ENCODE measurements at places on chromosomes 12 and 14.

DNA sequence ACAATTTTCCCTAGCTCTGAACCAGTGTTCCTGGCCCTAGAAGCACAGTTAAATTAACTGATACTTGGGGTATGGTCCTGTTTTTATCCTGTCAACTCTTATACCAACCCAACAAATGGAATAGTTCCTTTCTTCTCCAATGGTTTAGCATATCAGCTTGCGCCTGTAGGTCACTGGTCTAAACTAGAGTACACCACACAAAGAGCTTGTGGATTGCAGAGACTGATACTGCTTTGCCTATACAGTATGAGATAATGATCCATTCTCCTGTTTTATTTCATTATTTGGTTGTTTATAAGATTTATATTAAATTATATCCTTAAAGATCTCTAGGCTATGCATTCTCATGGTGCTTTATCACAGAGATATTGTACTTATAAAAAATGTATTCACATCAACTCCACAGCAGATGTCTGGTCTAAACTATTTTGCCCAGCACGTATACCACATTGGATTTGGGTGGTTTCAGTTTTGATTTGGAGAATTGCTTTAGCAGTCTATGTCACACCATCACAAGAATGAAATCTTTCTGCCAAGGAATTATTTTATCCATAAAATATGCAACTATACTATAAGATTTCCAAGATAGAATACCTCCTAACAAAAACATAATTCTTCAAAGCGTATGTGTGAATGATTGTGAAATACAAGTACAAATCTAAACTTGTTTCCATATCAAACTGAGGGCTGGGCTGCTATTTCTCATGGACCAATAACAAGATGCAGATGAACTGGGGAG lies 142.1 kb downstream of the SLC16A7 start:
- DNase-seq, result no peak

GRCh38 chr14:29857551-29857950 lies 70.1 kb downstream of the PRKD1 start:
- no peak for DNase-seq

DNA sequence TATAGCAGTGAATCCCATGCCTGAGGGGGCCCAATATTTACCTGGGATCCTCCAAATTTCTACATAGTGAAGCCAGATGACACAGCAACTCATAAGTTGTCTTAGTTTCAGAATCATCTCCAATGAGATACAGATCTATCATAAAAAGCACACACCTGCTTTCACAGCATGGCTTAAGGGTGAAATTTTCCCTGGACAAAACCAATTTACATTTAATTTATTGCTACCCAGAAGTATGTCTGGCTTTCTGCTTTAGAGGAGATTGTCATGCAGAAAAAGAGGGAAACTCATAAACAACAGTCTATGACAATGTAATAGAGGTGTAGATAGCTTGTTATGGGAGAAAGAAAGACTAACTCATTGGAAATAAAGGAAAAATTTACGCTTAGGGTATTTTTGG lies 113.0 kb downstream of the MGAT4C start:
- no peak for DNase-seq

GRCh38 chr12:23880988-23881387 lies 68.5 kb downstream of the SOX5 start:
- no peak for DNase-seq

DNA sequence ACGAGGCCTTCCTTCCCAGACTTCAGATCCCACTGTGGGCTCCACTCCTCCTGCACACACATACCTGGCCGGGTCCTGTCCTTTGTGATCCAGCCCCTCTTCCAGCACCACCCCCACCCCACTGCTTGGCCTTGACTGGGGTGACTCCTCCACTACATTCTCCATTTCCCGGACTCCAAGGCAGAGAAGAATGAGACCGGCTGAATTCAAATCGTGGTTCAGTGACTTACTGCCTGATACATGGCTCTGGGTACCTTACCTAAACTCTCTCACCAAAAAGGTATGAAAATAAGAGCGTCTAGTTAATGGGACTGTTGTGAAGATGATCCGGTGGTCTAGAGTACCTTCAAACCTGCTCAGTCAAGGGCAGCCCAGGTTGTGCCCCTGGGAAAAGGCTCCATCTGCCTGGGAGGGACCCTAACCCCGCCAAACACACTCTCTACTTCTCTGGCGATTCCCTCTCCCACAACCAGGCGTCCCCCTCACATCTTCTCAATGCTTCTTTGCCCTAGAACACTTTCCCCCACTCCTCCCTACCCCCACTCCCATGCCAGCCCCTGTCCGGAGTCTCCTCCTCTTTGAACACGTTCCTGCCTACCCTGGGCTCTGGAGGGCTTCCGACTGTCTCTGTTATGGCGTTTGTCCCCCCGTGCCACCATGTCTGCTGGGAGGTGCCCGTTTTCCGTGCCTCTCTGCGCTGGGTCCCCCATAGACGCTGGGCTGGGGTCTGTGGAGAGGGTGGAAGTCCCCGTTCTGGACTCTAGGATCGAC lies 1.5 kb upstream of the ZBTB42 start:
- no peak for DNase-seq

GRCh38 chr12:92593734-92594402 lies 108.9 kb upstream of the PLEKHG7 start:
- DNase-seq, result peak; percentile 86

- no peak for DNase-seq
Measured at GRCh38 chr14:92093320-92093719, 13.1 kb downstream of the ATXN3 start.

DNA sequence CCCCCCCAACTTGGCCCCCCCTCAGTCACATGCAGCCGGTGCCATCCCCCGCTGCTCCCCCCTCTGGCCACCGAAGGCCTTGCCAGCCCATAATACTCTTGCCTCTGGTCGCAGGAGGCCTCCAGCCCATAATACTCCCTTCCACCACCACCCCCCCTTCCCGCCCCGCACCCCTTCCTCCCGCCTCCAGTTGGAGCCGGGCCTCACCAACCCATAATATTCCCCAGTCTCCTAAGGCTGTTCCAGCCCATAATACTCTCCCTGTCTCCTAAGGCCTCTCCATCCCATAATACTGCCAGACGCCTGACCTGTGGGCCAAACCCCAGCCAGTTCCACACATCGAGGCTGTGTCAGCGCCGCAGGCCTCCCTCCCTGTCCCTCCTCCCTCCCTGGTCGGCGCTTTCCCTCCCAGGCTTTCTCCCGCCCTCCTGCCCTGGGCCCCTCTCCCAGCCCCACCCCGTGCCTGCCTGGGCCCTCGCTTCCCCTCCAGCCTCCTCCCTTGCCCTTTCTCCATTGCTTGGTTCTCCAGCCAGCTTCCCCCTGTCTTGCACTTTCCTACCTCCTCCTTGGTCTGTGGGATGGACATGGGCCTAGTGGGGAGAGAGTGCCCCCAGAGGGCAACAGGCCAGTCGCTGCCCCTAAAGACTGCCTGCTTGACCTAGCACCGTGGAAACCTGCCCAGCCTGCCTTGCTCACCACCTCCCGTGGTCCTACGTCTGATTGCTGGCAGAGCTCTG lies 6.8 kb upstream of the CHD4 start:
- peak; percentile 76 for DNase-seq

- no peak for DNase-seq
Measured at GRCh38 chr14:94827711-94828447, 58.0 kb upstream of the GSC start.

GRCh38 chr14:58746261-58746660 lies 108.5 kb downstream of the DACT1 start:
- DNase-seq, result no peak

DNA sequence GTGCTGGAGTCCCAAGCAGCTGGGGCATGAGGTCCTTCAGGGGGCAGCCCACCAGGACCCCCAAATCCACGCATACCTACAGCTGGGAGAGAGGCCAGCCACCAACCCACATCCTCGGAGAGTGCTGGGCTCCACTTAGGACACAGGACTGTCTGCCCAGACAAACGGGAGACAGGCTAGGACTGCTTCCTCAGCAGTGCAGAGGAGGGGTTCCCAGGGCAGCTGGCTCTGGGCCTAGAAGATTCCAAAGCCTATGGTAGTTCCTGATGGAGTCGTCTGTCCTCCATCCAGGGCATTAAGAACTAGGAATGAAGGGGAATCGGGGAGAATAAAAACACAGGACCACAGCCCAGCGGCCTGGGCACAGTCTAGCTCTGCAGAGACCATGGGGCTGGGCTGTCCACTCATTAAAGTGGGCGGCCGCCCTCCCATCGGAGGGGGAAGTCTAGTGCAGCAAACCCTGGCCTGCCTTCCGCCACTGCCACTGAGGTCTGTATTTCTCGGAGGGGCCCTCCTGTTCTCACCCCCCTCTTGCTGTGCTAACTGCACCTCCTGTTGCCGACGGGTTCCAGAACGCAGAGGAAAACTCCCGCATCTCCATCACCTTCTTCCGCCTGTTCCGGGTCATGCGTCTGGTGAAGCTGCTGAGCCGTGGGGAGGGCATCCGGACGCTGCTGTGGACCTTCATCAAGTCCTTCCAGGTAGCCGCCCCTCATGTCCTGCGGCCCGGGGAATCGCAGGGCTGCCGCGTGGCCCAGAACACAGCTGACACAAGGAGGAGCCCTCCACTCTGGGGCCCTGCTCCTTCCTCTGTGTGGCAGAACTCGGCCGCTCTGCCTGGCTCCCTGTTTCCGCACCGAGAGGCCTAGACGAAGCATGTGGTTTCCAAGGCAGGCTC lies 143.5 kb upstream of the FKBP4 start:
- DNase-seq, result no peak

DNA sequence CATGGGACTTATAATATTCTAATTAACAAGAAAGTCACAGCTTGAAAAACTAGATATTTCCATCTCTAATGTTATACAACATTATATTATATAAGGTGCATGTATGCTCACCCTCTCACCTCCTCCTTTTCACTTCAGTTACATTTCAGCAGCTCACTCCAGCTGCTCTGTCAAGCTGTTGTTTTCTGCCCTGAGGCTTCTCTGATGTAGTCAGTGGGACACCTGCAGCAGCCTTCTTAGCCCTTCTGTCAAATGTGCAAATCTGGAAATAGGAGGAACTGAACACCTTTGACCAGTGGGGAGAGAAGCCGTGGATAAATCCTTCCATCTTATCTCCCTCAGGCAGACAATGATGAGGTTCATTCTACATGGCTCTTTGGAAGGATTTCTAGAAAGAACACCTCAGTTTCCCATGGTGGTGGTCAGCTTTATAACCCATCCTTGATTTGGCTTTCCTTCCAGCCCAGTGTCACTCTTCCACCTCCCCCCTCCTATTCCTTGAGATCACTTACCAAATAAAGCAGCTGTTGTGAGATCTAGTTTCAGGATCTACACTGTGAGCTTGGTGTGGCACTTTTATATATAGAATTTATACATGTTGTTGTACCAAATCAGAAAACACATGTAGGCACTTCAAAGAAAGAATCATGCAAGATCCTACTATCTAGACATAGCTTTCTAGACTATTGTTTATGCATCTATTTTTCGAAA lies 79.6 kb upstream of the STK38L start:
- no peak for DNase-seq

DNA sequence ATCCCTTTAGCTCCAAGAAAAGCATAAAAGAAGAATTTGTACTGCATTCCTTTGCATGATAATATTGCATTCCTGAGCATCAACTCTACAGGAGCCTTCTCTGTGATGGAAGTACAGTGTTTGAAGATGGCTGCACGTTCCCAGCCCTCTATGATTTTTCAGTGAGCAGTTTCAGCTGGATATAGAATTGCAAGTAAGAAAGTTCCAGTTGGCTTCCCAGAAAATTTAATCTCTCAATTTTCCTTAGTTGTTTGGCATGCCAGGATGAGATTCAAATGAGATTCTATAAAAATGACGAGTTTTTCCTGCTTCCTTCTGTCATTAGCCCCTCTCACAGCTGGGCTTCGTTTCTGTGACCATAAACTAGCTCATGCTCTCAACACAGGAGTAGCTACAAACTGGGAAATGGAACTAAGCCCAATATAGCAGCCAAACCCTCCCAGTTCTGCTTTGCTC lies 109.9 kb downstream of the TTC8 start:
- DNase-seq, result no peak

DNA sequence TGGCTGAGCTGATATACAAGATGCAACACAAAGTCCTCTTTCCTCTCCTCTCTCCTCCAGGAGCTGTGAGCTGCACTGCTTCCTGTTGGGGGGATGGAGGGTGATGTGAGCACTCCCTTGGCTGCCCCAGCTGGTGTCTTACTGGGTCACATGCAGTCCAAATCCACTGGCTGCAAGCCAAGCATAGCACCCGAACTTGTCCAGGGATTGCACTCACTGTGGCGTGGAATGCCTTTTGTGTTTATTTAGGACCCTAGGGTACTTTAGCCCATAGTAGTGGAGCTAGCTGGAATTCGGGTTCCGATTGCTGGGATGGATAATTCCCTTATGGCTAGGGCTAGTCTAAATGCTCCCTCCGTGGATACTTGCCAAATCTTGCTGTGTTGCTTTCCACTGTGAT lies 424.9 kb upstream of the SYT1 start:
- DNase-seq, result no peak

DNA sequence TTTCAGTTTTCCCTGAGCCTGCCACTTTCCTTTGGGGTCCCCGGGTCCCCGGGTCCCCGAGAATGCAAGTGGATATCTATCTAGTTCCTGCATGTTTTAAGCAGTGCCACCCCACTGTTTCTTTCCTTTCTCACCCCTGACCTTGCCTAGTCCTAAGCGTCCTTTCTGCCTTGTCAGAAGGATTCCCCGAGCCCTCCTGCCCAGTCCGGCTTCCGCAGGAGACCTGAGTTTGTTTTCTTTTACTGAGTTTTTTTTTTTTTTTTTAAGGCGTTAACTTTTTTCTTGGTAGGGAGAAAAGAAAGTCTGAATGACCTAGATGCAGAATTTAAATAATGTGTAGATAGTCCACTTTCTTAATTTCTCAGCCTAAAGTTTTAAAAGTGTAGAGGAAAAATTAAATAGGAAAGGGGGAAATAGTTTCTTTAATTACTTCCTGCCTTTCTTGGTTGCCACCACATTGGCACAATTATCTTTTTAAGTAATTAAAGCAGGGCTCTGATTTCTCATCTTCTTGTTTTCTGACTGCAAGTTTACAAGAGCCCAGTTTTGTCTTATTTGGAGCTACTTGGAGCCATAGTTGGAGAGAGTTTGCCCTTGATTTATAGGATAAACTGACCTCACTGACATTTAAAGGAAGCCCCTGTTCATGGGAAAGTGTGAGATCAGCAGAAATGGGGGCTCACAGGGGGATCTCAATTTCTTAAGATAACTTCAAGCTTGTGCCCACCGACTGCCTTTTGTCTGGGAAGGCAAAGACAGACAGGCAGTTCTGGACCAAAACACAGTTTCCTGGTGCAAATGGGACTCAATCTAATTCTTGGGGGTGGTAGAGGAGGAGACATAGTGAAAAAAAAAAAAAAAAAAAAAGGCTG lies 2.9 kb downstream of the PAX9 start:
- no peak for DNase-seq

GRCh38 chr12:11765817-11766794 lies 116.6 kb downstream of the ETV6 start:
- peak; percentile 89 for DNase-seq

GRCh38 chr14:84340938-84341337 lies 1189.0 kb upstream of the FLRT2 start:
- no peak for DNase-seq
